ENCODE measurements at places on chromosomes 12 and 14. TPM values are rescaled to one million over a fixed set of nuclear protein-coding genes. Genes with fewer than 3 reads are reported as not detected.

The SLC6A13 gene
- 0.33 TPM for total RNA-seq

The CCDC38 gene
- total RNA-seq: 0.08 TPM

The IL22 gene
- total RNA-seq: not detected

The GLIPR1L1 gene
- total RNA-seq: not detected

The RPL10L gene
- not detected for total RNA-seq

The NID2 gene
- total RNA-seq: 26.3 TPM

The KERA gene
- not detected for total RNA-seq

The PLA2G1B gene
- total RNA-seq: 0.24 TPM

The GPR132 gene
- total RNA-seq: 0.65 TPM

The TEP1 gene
- total RNA-seq: 11.4 TPM

The ERP27 gene
- total RNA-seq: not detected

The TMEM121 gene
- total RNA-seq: 6.9 TPM

The ZBTB42 gene
- 3.5 TPM for total RNA-seq

All from A549 treated with CORT108297 at 1 μM for 4 hours (cell line).